T-helper 17 cell (primary cell): ENCODE measurements at places on chromosomes 16 and 17. TPM values are rescaled to one million over a fixed set of nuclear protein-coding genes. Genes with fewer than 3 reads are reported as not detected.
A peak's percentile ranks its signal among the peaks of the same experiment; 100 is the strongest.

DNA sequence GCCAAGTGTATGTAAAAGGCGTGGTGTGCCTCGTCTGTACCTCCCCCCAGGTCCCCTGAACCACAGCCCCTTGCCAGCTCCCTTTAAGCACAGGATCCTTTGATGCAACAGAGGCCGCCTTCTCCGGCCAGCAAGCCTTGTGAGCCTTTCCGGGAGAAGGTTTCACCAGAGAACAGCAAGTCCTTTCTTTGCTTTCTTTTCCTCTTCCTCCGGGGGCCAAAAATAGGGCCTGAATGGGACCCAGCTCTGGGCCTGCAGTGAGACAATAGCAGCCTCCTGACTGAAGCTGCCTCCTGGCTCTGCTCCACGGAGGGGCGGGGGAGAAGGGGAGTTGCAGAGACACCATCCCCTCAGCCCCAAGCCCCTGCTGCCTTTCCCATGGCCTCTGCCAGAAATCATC is 9.0 kb downstream of the ADGRG1 start:
- DNase-seq: no peak

GRCh38 chr16:51407921-51408320 is 256.9 kb upstream of the SALL1 start:
- no peak for DNase-seq

DNA sequence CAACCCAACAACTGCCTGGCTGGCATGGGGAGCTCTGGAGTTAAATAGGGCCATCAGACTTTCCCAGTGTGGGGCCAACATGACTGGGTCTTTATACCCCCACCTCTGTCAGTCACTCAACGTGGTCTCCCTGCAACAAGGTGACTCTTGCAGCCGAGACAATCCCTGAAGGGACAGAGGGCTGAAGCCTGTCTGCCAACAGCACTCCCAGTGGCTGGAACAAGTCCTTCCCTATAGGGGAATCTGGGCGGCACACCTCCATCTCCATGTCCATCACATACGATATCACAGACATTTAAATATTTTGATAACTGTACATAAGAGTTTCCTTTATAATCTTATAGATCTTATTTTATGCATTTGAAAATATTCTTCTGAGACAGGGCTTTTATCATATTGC is 4.8 kb upstream of the MAPT start:
- no peak for DNase-seq

DNA sequence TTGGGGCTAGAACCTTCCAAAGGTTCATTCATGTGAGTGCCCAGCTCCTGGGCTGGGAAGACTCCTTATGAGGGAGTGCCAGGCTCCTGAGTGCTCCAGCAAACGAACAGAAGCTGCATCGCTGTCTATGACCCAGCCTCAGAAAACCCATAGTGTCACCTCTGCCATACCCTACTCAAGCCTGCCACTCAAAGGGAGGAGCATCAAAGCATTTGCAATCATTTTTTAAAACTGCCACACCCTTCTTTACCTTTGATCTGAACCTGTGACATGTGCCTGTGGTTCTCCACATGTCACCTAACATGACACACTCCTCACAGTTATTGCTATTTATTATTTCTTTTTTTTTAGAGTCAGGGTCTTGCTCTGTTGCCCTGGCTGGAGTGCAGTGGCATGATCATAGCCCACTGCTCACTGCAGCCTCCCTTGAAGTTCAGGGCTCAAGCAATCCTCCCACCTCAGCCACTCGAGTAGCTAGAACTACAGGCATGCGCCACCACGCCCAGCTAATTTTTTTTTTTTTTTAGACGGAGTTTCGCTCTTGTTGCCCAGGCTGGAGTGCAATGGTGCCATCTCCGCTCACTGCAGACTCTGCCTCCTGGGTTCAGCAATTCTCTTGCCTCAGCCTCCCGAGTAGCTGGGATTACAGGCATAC is 7.3 kb upstream of the KDM8 start:
- DNase-seq: peak; percentile 20

GRCh38 chr17:45907750-45908395 is 13.5 kb downstream of the MAPT start:
- DNase-seq: no peak

GRCh38 chr16:84595052-84595481 is 22.8 kb downstream of the COTL1 start:
- no peak for DNase-seq

GRCh38 chr17:29562615-29563014 is 4.2 kb downstream of the ABHD15 start:
- DNase-seq: no peak

DNA sequence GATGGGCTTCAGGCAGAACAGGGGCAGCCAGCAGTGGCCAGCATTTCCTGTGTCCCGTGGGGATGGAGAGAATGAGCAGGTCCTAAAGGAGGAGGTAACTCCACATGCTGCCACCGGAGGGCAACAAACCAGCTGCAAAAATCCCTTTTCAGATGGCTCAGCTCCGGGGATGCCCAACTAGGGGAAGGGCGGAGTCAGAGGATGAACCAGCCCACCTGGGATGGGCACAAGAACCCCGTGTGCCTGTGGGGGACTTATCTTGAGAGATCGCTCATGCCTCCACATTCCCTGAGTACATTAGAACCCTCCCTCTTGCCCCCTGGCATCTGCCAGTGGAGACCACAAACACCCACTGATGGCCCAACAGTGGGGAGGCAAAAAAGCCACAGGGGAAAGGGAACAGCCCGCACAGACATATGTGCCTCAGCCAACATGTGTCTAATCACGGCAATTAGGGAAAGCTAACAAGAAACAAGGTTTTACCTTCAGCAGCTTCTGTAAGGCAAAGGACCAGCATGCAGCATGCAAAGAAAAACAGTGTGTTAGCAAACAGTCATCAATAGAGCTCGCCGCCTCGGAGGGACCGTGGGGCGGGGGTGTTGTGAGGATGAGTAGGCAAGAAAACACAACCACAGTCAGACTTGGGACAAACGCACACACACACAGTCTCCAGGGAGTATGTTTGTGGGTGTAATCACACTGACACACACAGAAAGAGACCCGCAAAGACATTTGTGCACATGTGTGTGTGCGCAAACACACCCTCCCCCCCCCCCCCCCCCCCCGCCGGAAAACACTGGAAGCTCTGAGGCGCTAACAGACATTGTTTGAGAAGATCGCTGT is 64.0 kb downstream of the MYO18A start:
- no peak for DNase-seq

- no peak for DNase-seq
Measured at GRCh38 chr16:7405166-7405565, 72.5 kb downstream of the RBFOX1 start.

DNA sequence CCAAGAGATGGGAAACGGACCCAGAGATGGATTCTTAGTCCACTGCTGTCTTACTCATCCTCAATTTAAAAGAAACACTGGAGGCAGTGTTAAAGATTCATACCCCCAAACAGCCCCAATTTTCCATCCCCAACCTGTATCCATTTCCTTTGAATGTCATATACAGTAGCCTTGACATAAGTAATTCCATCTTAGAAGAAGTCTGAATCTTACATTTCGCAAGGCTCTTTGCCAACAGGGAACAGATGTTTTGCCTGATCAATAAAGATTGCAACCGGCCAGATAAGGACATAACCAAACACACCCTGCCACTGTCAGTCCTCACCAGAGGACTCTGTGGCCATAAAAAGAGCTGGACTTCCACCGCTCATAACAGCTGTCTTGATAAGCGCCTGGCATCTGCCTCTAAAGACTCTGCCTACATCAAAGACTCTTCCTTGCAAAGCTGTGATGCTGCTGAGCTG is 59.0 kb upstream of the MED9 start:
- no peak for DNase-seq

GRCh38 chr16:86761111-86762031 is 183.0 kb downstream of the FOXL1 start:
- no peak for DNase-seq

DNA sequence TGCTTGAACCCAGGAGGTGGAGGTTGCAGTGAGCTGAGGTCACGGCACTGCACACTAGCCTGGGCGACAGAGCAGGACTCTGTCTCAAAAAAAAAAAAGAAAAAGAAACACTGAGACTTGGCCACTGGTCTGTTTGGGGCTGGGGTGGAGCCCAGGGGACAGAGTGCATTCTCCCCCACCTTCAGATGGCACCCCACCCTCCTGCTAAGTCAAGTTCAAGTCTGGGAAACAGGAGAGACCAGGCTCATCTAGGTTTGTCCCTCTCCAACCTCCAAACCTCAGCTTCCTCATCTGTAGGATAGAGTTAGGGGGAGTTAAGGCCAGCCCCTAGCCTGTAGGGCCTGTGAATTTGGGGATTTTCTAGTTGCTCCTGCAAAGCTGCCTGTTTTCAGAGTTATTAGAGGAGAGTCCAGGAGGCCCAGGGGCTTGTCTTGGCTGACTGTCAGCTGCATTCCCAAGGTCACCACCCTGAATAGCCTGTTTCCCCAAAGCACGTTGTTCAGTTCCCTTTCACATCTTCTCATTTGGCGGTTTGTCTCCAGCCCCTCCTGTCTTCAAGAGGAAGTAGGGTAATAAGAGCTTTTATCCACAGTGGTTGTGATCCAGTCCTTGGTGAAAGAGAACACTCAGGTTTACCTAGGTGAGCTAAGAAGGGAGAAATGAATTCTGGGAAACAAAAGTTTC is 2.2 kb downstream of the MT3 start:
- DNase-seq: no peak

Gene USP43
- total RNA-seq: 0.29 TPM

Gene ZDHHC1
- total RNA-seq: not detected

Gene OR4D1
- 1.2 TPM for total RNA-seq

Gene FSCN2
- total RNA-seq: 0.65 TPM

Gene ZFP90
- total RNA-seq: 21.3 TPM

Gene TEKT5
- not detected for total RNA-seq

Gene RNF227
- 2.3 TPM for total RNA-seq

Gene FADS6
- total RNA-seq: not detected

Gene PTX4
- not detected for total RNA-seq
